ENCODE measurements at places on chromosomes 12 and 14. TPM values are rescaled to one million over a fixed set of nuclear protein-coding genes. Genes with fewer than 3 reads are reported as not detected.

SIX6 gene
- total RNA-seq, result not detected

OR6C2 gene
- total RNA-seq, result not detected

DNA sequence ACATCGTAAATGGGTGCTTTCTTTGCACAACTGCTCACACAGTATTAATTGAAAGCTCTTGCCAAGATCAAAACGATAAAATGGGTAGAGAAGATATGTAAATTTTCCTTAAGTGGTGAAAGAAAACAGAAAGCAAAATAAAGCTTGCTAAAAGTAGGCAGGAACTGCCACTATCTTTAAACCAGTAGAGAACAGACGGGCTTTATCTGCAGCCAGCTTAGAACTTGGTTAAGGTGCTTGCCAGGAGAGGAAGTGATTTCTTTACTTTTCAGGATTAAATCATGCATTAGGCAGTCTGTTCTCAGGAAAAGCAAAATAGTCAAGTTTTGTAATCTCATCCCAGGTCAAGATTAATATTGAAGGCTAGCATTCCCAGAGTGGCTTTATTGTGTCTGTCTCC lies 56.9 kb upstream of the CCDC175 start:
- no peak for DNase-seq

DNA sequence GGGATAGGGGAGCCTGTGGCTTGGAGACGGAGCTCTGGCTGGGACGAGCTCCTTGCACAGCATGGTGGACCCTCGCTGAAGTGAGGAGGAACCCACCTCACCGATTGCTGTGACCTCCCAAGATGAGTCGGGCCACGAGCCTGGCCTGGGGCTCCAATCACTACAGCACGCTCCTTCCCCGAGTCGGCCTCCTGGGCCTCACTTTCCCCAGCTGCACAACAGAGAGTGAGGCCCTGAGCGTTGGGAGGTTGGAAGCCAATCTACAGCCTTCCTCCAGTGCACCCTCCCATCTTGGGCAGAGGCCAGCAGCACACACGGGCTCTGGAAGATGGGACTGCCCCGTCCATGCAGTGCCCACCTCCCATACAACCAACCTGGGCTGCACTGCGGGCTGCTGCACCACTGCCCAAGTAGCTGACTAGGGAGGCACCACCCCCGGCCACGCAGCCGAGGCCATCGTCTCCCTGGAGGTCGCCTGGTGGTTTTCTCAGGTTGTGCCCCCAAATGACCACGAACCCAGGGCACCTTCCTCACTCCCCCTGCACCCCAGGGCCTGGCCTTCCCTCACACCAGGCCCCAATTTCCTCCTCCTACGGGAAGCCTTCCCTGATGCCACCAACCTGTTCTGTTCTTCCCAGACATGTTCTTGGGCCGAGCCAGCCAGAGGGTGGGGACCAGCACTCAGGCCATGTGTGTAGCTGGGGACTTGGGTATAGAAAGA lies 152.3 kb upstream of the C14orf180 start:
- no peak for DNase-seq

DNA sequence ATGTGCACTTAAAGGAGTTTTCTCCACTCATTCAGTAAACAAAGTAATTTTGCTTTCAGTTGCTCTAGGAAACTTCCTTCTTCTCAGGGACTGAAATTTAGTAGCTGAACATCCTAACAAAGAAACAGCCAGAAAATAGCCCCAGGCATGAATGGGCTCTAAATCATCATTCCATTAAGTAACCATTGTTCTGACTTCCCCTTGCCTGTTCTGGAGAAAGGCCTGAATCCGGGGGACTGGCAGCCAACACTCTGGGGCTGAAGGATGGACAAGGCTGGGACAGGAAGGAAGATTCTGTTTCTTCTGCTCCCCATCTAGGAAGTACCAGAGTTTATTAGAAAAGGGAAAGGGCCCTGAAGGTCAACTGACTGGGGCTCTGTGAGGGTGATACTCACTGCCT lies 104.5 kb downstream of the ESRRB start:
- no peak for DNase-seq

All from astrocyte (in vitro differentiated cells and primary cell).